Inflammatory macrophage treated with lipopolysaccharide for 4 hours (primary cell): ENCODE measurements at places on chromosomes 5 and 9.

DNA sequence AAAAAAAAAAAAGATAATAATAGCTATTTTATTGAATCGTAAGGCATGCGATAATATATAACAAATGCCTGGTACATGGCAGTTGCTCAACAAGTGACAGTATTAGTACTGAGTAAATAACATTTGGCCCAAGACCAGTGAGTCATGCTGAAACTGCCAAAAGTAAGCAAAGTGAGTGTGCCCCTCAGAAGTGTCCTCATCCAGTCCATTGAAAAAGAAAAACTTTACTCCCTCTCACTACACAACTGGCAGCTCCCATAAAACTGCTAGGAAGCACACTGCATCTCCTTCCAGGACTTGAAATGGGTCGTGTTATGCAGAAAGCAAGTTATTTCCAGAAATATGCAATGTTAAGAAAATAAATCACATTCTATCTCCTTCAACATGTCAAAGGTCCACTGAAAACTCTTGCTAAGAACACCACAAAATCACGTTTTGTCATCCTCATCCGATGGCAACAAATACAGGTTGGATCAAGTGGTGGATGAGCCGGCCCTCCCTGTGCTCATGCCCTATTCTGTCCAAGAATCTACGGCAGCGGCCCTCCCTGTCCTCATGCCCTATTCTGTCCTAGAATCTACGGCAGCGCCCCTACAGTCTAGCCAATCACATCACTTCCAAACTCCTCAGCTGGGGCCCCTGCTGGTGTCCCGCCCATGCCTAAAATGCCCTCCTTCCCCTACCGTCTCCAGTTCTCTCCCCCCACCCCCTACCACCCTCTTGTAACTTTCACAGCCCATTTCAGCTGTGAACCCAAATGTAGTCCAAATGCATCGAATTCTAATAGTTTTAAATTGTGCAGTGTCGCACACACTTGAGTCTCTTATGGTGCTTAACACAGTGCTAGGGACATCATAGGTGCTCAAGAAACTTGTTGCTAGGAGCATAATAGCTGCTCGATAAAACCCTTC, 12.5 kb downstream of the PTCH1 start:
- no peak for DNase-seq

DNA sequence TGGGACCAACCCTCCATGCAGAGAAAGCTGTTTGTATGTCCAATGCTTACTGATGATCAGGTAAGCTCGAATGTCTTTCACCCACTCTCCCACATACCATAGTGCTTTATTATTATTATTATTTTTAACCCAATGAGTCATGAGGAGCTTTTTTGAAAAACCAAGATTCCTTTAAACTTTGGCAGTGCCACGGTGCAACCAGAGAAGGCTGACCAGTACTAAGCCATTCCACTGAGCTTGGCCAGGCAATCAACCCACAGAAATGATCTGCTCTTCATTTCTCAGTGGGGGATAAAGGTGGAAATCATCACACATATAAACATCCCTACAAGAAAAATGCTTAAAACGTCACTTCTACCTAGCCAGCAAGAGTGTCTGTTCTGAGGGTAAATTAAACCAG, 35.5 kb downstream of the JAKMIP2 start:
- DNase-seq = no peak

DNA sequence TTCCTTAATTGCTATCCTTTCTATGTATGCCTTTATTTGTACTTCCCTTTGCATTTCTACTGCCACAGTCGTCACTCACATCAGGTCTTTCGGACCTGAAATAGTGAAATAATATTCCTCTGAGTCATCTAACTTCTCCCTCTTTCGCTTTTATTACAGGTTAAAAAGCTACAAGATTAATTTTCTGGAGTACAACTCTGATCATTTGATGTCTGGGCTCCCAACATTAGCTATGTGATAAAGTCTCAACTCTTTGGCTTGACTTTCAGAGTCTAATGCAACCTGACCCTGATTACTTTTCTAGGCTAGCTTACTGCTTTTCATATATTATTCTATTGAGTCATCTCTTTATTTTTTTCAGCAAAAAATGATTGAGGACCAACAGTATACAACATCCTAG, 638.8 kb upstream of the WWC1 start:
- DNase-seq = no peak

DNA sequence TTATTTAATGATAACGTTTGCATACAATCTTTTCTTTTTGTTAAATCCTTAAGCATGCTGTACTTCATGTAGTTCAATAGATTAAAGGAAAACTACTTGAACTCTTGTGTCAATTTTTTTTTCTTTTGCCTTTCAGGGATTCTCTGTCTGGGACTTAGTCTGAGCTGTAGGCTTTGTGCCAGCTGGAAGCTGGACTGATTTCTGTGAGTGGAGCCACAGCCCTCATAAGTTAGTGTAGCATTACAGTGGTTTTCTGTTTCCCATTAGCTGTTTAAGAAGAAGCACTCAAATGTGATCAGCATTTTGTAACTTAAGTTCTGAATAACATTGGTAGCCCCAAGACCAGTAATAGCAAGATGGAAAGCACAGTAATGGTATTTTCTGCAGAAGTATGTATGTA, 330.6 kb upstream of the MEF2C start:
- DNase-seq = no peak

DNA sequence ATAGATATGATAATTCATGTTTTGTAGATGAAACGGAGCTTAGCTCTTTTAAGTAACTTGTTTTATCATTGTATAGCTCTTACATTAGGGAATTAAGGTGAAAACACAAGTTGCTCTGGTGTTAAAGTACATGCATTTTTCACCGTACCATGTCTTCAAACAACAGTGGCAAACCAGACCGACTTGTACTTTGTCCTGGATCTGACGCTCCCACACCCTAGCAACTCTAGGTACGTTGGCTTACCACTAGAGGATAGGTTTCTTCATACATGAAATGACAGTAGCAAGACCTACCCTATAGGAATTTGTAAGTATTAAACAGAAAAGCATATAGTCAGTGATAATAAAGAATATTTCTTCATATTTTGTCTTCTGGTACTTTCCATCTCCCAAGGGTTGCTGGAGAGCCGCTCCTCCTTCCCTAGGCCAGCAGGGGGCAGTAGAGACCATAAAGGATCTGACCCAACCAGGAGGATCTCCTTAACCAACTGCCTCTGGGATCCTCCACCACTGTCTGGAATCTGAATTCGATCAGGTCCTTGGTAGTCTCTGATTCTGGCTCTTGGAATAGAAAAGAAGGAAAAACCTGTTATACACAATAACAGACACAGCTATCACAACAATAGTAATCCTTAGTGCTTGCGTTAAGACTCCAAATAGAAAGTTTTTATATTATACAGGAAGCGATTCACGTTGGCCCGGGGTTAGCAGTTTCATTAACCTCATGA, 136.7 kb downstream of the CAVIN4 start:
- peak; percentile 46 for DNase-seq

DNA sequence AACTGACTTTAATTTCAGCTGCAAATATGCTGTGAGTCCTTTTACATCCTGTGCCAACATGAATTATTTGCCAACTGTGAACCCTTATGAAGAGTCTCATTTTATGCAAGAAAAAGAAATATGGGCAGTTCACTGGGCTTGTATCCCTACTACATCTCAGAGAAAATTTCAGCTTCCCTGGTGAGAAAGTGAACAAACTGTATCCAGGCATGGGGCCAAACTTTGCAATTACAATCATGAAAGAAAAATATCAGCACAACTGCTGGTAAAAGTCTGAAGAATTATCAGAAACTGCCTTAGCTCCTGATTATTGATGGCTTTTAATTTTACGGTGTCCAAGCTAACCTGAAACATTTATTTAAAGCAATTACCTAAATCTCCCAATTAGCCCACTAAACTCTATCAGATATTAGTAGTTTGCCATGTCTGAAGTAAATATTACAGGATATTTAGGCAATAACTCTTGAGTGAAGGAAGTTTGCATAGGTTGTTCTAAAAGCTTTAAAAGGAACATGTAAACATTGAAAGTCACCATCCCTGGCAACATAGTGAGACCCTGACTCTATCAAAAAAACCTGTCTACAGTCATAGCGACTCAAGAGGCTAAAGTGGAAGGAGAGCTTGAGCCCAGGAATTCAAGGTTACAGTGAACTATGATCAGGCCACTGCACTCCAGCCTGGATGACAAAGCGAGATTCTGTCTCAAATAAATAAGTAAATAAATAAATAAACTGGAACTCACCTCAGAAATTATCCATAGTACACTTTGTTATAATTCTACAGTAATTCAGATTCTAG, 83.9 kb upstream of the HCN1 start:
- DNase-seq = no peak

DNA sequence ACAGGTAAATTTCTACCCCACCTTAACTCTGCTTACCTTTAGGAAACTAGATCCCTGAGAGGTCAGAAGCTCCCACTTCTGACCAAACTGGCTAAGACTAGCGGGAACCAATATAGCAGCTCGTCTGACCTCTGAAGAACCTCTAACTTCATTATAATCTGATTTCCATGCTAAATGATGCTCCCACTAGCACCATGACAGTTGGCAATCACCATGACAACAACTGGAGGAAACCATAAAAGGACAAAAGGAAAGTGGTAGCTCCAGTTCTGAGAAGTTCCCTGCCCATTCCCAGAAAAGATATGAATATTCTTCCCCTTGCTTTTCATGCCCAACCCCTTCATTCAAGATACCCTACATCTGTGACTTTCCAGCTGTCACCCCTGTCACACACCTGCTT, 483.3 kb downstream of the CTNND2 start:
- DNase-seq = no peak

DNA sequence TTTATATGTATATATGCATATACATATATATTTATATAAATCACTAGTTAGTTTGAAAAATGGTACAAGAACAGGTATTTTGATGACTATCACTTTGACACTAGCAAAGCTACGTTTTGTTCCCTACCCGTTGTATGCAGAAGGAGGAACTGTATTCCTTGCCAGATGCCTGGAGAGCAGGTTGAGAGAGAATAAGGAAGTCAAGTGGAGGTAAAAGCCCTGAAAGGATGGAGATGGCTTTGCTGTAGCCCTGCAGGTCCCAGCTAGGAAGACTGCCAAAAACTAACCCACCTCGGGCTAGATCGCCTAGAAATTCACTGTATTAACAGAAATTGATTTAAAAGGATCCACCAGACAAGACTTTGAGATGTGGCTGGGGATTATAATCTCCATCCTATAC, 229.3 kb downstream of the RFX3 start:
- no peak for DNase-seq

- DNase-seq = peak; percentile 40
Observed at GRCh38 chr9:110110154-110110553, 97.8 kb downstream of the C9orf152 start.

DNA sequence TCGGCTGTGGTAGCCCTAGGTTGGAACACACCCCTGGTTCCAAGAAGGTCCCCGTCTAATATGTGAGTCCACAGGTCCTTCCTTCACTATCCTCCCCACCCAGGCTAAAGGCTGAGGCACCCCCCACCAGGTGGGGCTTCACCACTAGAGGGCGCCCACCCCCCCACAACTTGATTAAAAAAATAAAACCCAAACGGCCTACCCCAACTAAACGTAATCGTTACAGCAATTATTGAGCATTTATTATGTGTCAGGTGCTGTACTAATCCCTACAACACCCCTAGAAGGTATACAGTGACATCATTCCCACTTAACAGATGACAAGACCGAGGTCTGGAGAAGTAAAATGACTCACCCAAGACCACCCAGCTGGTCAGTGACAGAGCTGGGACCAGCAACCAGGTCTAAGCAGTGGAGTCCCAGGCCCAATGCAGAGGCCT, 65.0 kb downstream of the FGF18 start:
- DNase-seq = peak; percentile 13

DNA sequence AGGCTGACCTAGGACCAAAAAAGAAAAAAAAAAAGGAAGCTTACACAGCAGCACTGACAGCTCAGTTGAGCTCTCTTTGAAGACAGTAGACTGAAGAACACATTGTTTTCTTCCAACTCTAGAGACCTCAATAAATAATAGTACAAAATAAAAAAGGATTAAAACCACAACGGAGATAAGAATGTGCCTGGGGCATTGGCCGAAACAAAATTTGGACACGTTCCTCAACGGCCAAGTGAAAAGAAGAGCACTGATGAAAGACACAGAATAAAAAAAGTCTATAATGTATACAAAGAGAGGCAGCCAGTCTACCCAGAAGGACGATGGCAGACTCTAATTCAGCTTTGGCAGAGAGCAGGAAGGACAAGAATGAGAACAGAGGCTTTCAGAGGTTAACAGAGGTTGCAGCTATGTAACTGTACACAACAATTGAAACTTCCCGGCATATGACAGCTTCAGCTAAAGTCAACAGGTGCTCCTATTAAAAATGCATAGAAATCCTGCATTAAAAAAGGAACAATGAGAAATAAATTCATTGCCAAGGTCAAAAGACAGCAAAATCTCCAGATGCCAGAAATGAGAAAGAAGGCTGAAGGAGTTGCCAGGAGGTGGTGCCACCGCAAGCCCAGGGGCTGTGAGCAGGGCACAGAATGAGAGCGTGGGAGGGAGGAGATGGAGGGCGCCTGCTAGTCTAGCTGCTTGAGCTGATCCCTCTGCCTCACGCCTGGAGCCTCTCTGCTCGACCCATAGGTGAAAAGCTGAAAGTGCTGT, 113.9 kb downstream of the DCP2 start:
- no peak for DNase-seq

- peak; percentile 91 for DNase-seq
Observed at GRCh38 chr5:95760273-95761191, 29.4 kb downstream of the RHOBTB3 start.
